ENCODE measurements at places on chromosomes 2 and 18.

DNA sequence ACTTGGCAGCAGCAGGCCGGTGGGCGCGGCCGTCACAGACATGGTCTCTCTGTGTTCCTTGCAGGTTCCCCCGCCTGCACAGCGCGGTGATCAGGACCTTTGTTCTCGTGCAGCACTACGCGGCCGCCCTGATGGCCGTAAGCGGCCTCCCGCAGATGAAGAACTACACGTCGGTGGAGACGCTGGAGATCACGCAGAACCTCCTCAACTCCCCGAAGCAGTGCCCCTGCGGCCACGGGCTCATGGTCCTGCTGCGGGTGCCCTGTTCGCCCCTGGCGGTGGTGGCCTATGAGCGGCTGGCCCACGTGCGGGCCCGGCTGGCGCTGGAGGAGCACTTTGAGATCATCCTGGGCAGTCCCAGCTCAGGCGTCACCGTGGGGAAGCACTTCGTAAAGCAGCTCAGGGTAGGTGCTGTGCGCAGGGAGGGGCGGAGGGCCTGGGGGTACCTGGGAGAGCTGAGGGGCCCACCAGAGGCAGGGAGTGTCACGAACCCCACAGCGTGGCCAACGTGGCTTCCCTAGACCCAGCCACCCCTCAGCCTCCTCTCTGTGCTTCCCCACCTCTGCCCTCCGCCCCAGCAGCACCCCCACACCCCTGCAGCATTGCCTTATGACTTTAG lies 59.3 kb downstream of the NTSR2 start:
- DNase-seq = no peak

GRCh38 chr2:147543056-147543455 lies 301.8 kb upstream of the ACVR2A start:
- DNase-seq = no peak

GRCh38 chr2:176174382-176174823 lies 14.1 kb upstream of the HOXD1 start:
- no peak for DNase-seq

DNA sequence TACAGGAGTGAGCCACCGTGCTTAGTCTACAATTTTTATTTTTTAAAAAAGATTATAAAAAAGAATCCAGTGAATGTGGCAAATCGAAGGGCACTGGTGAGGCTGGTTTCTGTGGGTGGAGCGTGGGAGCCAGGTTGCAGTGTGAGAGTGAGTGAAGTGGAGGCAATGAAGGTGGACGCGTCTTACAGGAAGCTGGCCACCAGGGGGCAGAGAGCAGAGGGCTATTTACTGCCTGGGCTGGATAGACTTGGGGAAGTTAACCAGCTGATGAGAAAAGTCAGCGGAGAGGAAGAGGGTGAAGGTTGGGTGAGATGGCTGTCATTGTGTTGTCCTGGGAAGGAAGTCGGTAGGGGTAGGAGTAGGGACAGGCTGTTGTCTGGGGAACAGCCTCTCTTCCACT lies 6.8 kb downstream of the SCTR start:
- DNase-seq = peak; percentile 29

DNA sequence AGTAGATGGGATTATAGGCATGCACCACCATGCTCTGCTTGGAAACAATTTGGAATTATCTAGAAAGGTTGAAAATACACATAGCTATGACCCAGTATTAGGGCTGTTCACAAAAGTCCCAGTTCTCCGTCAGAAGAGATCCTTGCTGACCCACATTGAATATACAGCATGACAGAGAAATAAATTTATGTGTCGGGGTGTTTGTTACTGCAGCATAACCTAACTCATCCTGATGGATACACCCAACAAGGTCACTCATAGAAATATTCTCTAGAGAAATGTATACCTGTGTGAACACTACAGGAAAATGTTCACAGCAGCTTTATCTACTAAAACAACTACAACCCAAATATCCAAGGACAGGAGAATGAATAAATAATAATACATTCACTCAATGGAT lies 9.0 kb downstream of the TBC1D8 start:
- no peak for DNase-seq

DNA sequence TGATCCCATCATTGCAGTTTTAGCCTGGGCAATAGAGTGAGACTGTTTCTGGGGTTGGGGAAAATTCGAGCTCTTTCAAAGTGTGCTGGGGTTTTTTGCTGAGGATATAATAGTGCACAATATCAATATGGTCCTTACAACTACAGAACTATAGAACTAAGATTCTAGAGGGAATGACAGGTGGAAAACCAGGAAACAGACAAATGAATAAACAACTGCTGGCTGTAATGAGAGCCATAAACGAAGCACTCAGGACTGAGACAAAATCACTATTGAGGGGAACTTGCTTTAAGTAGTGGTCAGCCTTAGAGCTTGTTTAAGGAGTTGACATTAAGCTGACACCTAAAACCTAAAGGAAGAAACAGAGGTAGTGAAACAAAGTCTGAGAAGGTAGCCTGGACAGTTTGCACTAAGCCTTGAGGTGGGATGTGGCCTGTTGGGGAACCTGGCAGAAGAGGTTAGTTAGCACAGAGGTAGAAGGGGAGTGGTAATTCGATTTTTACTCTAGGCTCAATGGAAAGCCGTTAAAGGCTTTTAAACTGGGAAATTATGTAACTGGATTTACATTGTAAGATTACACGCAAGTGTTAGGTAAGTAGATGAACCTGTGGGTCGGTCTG lies 33.8 kb downstream of the LCLAT1 start:
- no peak for DNase-seq

DNA sequence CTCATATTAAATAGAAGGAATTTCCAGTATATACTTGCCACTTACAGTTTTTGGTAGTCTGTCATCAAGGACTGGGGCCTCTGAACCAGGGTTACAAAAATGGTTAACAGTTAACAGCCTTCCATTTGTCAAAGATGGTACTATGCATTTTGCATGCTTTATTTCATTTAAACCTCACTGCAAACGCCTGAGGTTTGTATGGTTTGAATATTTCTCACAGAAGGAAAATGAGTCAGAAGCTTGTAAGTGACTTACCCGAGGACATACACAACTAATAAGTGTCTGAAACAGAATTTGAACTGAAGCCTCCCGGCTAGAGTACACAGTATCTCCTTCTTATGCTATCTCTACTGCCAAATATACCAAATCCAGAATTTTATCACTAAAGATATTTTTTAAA lies 1593.5 kb upstream of the ACVR2A start:
- no peak for DNase-seq

DNA sequence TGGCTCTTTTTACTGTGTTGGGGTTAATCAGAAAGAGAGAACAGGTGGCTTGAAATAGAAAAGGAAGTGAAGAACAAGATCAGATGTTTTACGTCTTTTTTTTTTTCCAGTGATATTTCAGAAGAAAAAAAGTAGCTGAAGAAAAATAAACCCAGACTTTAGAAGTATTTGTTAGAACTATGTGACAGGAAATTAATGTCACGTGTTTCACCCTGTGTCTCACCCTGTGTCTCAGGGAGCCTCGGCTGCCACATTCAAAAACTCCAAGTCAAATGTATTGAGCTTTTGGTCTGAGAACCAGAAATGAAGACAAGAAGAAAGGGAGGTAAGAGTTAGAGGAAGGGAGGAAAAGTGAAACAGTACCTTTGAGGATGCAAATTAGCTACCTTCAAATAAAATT lies 38.0 kb downstream of the AKAIN1 start:
- no peak for DNase-seq

DNA sequence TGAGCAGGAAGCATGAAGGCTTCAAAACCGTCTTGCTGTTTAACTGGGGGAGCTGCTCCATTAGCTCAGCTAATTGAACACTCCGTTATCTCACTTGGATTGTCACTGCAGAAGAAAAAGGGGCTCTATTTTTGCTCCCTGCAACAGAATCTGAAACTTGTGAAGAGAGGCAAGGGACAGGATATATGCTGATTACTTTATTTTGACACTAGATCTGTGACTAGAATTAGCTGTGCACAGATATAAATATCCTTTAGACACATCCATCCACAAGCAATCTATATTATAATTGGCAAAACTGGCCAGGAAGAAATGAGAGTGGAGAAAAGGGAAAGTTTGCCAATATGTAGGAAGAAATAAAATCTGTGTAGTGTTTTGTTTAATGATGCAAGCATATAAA lies 700.1 kb upstream of the CHAC2 start:
- DNase-seq = no peak

GRCh38 chr2:163248376-163249253 lies 410.0 kb upstream of the KCNH7 start:
- DNase-seq = no peak

- no peak for DNase-seq
Measured at GRCh38 chr2:112993831-112994230, 11.4 kb upstream of the IL36A start.

DNA sequence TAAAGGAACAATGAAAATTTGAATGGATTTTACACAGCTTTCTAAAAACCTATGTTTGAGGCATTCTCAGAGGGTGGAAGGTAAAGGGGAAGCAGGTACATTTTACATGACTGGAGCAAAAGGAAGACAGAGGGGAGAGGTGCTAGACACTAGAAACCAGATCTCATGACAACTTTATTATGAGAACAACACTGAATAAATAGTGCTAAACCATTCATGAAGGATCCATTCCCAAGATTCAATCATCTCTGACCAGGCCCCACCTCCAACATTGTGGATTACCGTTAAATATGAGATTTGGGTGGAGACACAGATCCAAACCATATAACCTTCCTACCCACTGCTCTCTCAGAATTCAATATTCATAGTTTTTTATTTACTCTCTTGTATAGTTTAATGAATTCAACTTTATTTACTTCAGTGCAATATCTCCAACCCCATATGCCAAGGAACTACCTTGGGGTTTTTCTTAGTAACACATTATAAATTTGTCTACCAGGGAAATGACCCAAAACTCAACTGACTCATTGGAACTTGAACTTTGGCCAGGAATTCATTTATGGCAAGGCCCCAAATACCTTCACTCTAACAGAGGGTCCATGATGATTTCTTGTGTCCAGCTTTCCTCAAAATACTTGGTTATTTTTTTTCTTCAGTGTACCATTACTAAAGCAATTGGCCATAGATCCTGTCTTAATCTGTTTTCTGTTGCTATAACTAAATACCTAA lies 317.8 kb downstream of the GULP1 start:
- DNase-seq = no peak

DNA sequence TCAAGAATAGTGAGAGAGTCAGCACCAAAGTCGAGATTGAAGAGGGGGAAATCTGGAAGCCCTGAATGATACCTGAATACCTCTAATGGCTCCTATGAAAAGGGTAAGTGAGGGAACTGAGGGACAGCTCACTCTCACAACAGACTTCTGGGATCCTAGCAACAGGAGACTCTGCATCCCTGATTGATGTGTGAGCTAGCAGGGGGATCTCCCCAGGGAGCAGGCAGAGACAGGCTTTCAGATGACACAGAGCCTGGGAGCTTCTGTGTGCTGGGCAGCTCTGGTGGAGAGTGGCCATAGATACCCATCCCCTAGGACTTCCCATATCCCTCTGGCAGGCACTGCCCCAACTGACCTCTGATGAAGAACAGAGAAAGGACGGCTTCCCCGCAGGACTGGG lies 206.2 kb downstream of the EXOC6B start:
- no peak for DNase-seq

- no peak for DNase-seq
Measured at GRCh38 chr2:196291873-196292800, 120.8 kb upstream of the STK17B start.

GRCh38 chr18:48656582-48656981 lies 117.8 kb downstream of the CTIF start:
- no peak for DNase-seq

GRCh38 chr18:73264562-73264921 lies 396.8 kb upstream of the NETO1 start:
- no peak for DNase-seq

DNA sequence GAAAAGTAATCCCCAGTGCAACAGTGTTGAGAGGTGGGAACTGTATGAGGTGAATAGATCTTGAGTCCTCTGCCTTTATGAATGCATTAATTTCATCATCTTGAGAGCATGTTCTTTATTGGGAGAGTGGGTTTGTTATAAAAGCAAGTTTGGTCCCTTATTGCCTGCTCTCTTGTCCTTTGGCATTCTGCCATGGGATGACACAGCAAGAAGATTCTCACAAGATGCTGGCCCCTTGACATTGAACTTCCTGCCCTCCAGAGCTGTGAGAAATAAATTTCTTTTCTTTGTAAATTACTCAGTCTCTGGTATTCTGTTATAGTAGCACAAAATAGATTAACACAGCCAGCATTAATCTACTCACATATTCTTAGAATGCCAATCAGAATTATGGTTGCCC lies 108.6 kb downstream of the EHBP1 start:
- DNase-seq = no peak

DNA sequence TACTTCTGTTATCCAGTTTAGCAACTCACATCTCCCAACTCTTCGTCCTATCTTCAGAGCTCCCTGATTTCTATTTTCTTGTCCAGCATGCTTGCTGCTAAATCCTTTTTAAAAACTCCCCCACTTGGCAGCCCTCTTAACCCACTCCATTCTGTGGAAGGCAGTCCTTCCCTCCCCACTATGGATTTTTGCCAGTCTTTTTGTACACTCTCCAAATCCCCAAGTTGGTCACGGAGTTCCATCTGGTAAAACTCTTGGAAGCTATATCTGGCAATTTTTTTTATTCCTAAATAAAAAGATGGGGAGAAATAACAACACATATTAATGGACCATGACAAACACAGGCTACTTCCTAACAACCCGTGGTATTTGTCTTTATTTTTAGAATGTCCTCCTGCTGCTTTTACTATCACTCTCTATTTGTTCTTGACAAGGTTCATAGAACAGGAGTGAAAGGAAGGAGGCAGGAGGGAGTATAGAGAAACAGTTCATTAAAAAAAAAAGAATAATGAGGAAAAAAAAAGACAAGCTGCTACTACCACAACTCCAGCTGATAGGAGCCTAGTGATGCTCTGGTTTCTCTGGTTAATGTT lies 120.0 kb upstream of the THSD7B start:
- DNase-seq = no peak

DNA sequence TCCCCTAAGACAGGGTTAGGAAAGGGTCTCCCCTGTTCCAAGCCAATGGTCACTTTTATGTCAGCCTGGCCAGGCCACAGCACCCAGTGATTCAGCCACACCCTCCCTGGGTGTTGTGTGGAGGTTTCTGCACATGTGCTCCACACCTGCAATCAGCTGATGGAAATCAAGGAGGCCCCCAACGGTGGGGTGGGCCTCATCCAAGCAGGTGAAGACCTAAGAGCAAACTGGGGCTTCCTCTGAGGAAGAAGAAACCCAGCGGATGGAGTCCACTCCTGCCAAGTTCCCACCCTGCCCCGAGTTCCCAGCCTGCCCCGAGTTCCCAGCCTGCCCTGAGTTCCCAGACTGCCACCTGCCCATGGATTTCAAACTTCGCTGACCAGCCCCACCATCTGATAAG lies 55.4 kb downstream of the KIF1A start:
- no peak for DNase-seq

- DNase-seq = no peak
Measured at GRCh38 chr18:8391068-8391467, 218.2 kb upstream of the RAB12 start.

DNA sequence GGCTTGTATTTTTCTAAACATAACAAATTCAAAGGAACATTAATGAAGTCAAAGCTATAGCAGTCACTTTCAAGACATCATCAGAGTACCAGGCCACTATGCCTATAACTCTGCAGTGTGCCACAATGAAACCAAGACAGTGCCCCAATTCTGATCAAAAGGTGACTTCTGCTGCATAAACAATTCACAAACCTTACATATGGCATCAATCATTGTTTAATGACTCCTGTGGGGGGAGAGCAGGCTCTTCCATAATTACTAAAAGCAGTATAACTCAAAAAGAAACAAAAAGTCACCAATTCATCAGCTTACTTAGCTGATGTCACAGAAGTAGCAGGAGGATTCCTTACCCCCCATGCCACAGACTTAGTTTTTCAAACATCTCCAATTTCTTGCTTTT lies 15.5 kb downstream of the LPIN2 start:
- DNase-seq = no peak

Measured in activated T-cell treated with anti-CD3 and anti-CD28 coated beads for 48 hours (primary cell).